ENCODE measurements at places on chromosomes 1 and 21.

DNA sequence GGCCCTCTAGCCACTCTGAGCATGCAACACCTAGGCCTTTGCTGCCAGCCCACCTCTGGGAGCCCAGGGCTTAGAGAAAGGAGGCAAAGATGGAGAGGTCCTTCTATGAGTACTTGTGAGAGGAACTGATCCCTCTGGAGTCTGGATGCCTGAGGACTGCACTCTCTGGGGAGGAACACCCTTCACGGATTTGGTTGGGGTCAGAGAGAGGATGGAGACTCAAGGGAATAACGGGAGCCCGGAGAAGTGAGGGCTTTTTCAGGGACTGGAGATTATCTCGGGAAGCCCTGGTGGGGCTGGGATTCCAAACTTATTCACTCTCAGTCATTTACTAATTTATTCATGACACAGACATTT lies 413 bp upstream of the C1orf232 start:
- DNase-seq, result no peak

- DNase-seq, result no peak
These were observed 55.5 kb downstream of the HMCN1 start for GRCh38 chr1:185789501-185790193.

GRCh38 chr1:2554621-2555387 lies 1.4 kb upstream of the TNFRSF14 start:
- DNase-seq, result no peak

- DNase-seq, result no peak
These were observed 40.5 kb downstream of the MRPS6 start for GRCh38 chr21:34113842-34114241.

- DNase-seq, result no peak
These were observed 4.4 kb upstream of the AUNIP start for GRCh38 chr1:25863486-25864262.

DNA sequence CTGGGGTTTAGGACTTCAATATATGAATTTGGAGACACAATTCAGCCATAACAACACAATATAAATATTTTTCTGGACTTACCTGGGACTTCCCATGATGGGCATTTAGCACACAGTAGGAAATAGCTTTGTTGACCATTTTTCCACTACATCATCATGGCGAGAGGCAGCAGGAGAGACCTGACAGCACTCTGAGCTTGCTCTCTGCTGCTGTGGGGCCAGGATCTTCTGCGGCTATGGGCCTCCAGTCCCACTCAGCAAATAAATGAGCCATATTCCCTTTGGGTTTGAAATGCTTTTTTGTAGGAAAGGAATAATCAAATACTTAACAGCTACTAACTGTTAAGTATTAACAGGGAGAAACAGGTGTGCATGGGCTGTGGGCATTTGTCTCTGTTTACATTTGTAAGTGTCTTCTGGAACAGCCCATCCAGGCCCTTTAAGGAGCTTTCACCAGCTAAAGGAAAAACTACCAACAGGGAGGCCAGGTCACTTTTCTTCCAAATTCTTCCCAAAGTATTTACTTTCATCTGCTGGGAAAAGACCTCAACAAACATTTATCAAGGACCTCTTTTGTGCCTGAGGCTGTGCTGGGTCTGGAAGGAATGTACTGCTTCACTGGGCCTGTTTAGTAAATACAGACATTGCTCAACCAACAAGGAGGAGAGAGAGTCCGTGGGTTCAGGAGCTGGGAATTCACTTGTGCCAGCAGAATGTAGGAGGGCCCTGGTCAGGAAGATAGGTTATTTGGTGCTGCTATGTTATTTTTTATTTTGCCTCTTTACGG lies 133.2 kb downstream of the LRIG2 start:
- no peak for DNase-seq

GRCh38 chr21:40235528-40235927 lies 368.3 kb downstream of the PCP4 start:
- no peak for DNase-seq

- DNase-seq, result no peak
These were observed 2.3 kb downstream of the KRTAP10-8 start for GRCh38 chr21:44614161-44614631.

- no peak for DNase-seq
These were observed 246.1 kb downstream of the SLC45A1 start for GRCh38 chr1:8563944-8564537.

GRCh38 chr1:151549199-151549598 lies 9.1 kb downstream of the TUFT1 start:
- no peak for DNase-seq

DNA sequence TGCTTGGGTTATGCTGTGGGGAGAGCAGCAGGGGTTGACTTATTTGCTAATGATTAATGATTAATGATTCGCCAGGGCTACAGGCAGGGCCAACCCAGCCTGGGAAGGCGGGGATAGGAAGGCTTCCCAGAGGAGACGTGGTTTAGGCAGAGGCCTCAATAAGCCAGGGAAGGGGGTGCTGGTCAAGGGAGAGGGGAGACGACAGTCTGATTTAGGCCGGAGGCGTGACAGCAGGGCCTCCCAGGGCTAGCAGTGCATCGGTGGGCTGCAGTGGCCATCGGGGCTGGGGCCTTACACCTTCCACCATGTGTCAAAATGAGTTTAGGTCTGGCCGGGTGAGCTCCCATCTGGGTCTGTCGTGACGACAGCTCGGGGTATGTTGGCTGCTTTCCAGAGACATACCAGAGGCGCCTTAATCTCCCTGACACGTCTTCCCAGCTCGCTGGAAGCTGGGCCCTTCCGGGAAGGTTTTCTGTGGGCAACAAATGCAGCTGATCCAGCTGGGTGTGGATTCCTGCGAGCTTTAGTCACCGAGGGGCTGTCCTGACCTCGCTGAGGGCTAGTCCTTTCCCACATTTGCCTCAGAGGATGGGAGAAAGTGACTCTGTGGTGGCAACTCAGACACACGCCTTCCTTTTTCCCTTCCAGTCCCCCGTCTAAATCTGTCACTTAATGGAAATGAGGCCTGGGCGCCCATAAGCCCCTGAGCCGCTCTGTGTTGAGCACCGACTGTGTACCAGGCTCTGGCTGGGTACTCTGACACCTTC lies 3.7 kb upstream of the SLC1A7 start:
- peak; percentile 32 for DNase-seq

GRCh38 chr1:179337288-179337687 lies 28.5 kb upstream of the AXDND1 start:
- DNase-seq, result no peak

- no peak for DNase-seq
These were observed 204.4 kb upstream of the TNR start for GRCh38 chr1:175947771-175948170.

DNA sequence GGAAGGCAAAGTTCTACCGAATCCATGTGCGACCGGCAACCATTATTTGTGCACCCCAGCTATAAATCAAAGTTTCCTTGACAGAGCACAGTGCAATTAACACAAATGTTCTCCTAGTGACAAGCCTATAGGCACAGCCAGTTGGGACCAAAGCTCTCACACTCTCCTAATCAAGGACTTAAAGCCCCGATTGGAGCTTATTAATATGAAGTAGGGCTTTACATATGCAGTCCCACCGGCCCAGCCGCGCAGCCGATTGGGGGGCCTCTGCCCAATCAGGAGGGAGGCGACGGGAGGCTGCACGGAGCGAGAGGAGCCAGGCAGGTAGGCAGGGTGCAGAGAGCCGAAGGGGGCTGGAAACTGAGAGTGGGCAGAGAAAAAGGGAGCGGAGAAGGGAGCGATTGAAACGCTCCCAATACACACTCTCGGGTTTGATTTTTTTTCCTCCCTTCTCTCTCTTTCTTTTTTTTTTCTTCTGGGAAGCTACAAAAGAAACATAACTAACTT lies at the start of gene ESRRG:
ESRRG (minus strand) TSS at position 156 of the 507 bp plus-strand sequence; CDS start at position 26, 130 bp downstream.
- DNase-seq, result peak; percentile 97

- DNase-seq, result no peak
These were observed 6.9 kb upstream of the KRTAP20-2 start for GRCh38 chr21:30628109-30628508.

- no peak for DNase-seq
These were observed 778 bp downstream of the EVI5 start for GRCh38 chr1:92784021-92784638.

DNA sequence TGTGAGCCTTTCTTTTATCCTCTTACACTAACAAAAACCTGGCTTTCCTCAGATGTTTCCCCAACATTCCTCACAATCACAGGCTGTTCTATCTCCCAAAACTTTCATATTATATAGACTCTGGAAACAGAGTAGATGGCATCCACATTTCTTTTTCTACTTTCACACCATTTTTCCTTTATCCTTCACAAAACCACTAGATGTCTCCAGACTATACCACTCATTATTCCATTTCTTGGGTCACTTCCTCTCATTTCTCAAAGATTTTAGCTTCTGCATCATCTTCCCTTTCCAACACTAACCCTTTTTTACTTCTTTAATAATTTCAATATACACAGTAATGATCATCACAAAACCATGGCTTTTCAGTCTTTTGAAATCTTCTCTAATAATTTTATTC lies 286.0 kb upstream of the DEPDC1 start:
- no peak for DNase-seq

DNA sequence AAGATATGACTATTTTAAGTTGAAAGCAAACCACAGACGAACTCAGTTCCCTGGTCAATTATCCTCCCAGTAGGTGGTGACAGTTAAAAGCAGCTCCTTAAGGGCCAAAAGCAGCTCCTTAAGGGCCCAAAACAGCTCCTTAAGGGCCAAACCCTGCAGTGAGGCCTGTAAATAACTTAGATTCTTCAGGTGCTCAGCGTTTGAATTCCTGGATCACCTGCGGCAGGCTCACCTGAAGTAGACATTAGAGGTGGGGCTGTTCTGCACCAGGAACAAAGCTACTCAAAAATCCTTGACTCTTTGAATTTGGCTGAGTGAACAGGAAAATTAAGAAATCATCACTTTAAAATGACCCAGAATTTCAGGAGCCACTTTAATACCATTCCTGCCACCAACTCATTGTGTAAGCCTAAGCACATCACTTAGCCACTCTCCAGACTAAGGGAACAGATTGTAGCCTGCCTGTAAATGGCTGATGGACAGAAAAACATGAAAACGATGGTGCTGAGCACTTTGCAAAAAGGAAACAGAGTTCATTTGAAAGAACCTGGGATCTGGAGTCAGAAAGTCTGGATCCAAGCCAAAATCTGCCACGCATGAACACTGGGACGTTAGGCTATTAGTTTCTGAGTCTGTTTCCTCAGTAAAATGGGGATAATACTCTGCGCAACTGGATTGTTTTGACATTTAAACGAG lies 126.9 kb downstream of the LRIG2 start:
- peak; percentile 11 for DNase-seq

GRCh38 chr1:88773540-88774150 lies 89.6 kb downstream of the PKN2 start:
- no peak for DNase-seq

- DNase-seq, result no peak
These were observed 48.0 kb upstream of the PARP1 start for GRCh38 chr1:226455843-226456242.

- DNase-seq, result peak; percentile 63
These were observed 451.1 kb downstream of the RWDD3 start for GRCh38 chr1:95685081-95685480.

DNA sequence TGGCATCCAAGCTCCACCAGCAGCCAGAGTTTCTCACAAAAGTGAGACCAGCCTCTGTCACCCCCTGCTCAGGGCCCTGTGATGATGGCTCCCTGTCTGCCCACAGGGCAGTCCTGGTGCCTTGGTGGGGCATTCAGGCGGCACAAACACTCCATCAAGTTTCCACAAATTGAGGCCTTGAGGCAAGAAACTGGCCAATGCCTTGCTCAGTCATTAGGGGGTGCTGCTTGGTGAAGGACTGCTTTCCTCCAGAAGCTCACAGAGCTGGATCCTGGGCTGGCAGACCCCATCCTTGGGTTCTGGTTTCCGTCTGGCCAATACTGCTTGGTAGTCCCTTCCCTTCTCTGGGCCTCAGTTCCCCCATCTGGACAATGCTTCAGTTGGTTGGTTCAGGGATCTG lies 12.5 kb upstream of the AHDC1 start:
- no peak for DNase-seq

DNA sequence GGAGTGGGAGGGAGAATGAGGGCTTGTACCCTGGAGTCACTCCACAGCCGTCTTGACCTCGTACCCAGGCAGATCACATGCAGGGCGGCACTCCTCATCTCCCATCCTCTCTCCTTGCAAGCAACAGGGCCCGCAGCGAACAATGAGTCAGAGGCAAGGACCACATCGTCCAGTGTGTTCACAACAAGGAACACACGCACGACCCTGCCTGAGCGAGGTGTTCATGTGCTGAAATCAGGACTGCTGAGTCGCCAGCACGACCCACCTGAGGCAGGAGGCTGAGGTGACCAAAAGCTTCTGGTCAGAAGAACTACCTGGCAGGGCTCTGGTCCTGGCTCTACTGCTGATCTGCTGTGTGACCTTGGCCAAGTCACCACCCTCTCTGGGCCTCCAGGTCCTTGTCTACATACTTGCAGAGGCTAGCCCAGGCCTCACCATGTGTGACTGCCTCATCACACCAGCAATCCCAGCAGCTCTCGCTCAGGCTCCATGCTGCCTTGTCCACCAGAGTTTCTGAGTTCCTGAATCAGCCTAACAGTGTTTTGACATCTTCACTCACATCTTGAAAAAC lies 78.0 kb downstream of the SSBP3 start:
- DNase-seq, result no peak

GRCh38 chr1:89302697-89303332 lies 30.2 kb upstream of the GBP5 start:
- DNase-seq, result no peak

DNA sequence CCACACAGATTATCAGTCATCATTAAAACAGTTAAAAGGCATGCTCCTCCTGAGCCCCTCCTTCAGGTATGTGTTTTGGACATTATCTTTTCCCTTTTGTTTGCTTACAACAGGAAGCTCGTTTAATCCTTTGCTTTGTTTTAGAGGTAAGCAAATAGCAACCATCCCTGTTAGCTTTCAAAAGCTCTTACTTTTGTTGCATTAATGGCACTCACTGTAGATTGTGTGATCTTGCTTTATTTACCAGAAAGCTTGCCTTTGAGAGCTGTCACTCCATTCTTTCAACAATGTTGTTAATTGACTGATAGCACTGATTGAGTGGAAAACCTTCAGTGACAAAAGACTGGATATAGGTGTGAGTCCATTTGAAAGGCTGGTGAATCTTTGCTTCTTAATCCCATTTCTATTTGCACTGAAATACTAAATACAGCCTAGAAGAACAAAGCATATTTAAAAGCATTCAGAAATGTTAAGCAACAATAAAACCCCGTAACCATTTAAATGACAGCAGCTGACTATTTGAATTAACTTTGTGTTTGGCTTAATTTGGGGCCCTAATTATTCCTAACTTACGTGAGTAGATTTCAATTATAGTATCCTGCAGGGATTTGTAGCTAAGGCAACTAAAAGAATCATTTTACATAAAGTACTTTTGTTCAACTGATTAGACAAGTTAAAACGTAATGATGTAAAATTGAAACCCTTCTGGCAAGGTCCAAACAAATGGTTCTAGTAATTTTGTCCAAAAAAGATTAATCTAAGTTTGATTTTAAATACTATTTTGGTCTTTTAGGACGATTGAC lies 48.3 kb downstream of the ADGRL2 start:
- DNase-seq, result no peak

GRCh38 chr1:79497193-79497773 lies 490.8 kb upstream of the ADGRL4 start:
- peak; percentile 8 for DNase-seq

- no peak for DNase-seq
These were observed 166.4 kb upstream of the KCTD3 start for GRCh38 chr1:215400741-215401140.
